Astrocyte of the hippocampus (primary cell): ENCODE measurements at places on chromosomes 4 and X.

DNA sequence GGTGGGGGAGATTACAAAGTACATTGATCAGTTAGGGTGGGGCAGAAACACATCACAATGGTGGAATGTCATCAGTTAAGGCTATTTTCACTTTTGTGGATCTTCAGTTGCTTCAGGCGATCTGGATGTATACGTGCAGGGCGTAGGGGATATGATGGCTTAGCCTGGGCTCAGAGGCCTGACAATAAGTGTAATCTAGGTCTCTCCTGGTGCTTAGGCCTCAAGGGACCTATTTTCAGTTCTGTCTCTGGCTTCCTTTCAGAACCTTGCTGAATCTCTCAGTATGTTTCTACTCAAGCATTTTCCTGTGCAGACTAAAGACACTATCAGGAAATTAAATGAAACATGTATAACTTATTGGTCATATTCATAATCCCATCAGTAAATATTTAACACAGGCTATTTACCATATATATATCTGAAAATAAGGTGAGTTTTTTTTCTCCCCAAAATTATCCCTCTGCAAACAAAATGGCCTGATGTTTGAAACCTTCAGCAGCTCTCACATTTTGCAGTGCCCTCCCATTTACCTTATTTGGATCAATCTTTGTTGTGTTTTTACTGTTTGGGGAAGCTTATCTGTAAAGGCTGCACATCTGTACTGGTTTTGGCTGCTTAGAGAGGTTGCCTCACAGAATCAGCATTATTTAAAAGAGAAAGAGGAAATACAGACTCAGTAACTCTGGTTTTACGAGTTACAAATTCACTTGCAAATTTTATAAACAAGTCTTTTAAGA lies 2.3 kb upstream of the ZCCHC4 start:
- no peak for DNase-seq

DNA sequence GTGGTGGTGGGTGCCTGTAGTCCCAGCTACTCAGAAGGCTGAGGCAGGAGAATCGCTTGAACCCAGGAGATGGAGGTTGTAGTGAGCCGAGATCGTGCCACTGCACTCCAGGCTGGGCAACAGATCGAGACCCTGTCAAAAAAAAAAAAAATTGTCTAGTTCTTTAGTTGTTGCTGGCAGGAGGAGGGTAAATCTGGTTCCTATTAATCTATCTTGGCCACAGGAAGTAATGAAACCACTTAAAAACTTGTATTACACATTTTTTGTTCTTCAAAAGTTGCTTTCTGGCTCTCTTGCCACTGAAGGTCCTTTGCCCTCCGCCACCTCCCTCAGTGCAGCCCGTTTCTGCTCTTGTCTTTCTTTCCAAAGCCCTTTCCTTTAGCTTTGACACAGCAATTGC lies 102.9 kb upstream of the ARSJ start:
- no peak for DNase-seq

- peak; percentile 5 for DNase-seq
Measured at GRCh38 chr4:59728496-59728895, 1471.6 kb upstream of the ADGRL3 start.

GRCh38 chr4:44194365-44194764 lies 254.2 kb downstream of the KCTD8 start:
- no peak for DNase-seq

DNA sequence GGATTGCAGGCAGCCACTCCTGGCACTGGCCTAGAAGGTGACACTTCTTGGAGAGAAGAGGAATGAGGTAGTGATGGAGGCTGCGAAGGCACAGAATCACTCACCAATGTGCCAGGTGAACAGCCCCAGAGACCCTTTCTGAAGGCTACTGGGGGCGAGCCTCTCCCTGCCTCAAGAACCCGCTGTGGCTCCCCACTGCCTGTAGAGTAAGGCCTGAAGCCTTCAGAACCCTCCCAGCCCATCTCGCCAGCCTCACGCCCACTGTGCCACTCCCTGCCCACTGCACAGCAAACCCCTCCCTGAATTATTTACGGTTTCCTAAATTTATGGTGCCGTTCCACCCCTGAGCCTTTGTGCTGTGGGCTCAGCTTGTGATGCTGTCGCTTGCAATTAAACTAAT lies 24.2 kb upstream of the SORCS2 start:
- DNase-seq, result no peak

DNA sequence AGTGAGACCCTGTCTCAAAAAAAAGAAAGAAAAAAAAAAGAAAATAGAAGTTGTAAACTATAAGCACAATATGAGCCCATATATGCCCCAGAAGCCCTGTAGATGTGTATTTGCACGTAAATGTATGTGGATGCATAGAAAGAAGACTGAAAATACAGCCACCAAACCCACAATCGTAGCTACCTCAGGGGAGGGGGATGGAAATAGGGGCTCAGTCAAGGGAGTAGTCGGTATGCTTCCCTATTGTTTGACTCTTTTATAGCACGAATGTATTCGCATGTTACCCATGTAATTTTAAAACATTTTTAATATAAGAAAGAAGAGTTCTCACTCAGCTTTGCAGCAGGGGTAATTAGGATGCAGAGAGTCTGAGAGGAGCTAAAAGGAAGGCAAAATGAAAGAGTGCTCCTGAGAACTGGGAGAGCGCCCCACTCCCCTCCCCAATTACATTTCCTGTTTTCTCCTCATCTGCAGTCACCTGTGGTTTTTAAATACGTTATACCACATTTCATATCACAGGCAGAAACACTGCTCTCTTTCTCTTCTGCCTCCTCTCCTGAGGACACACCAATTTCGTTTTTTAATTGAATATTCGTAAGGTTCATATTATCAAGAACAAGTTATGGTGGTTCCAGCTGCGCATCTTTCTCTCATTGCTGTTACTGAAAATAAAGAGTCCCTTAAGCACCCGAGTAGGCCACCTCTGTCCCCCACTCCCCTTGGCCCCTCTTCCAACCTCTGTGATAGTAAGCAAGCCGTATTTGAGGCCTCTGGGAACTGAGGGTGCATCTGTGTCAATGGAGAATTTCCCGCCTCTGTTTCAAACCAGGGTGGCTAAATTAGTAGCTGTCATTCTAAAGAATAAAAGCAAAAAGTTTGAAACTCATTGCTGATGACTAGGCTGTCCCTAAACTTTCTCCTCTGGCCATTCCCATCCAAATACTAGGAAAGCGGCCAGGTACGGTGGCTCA lies 10.7 kb downstream of the SEPTIN6 start:
- no peak for DNase-seq

- DNase-seq, result peak; percentile 65
Measured at GRCh38 chrX:50691820-50692219, 122.2 kb downstream of the SHROOM4 start.

GRCh38 chr4:13940921-13941320 lies 313.4 kb upstream of the BOD1L1 start:
- no peak for DNase-seq

DNA sequence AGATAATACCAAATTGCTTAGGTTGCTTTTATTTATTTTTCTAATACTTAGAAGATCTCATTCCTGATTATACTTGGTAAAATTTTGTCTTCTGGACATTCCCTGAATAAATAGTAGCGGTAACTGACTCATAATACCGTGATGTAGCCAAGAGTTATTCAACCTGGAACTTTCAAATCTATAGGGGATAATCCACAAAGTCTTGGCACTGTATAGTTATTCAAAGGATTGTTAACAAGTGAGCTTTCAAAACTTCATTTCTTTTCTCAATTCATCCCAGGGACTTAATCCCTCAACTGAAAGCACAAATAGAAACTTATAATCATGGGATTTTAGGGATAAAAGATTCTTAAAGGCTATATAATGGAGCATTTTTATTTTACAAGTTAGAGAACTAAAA lies 1383.3 kb downstream of the FAM133A start:
- DNase-seq, result peak; percentile 17

GRCh38 chr4:20432088-20432487 lies 180.4 kb downstream of the SLIT2 start:
- DNase-seq, result peak; percentile 44

GRCh38 chr4:76856243-76857073 lies 41.5 kb downstream of the SOWAHB start:
- DNase-seq, result peak; percentile 88

DNA sequence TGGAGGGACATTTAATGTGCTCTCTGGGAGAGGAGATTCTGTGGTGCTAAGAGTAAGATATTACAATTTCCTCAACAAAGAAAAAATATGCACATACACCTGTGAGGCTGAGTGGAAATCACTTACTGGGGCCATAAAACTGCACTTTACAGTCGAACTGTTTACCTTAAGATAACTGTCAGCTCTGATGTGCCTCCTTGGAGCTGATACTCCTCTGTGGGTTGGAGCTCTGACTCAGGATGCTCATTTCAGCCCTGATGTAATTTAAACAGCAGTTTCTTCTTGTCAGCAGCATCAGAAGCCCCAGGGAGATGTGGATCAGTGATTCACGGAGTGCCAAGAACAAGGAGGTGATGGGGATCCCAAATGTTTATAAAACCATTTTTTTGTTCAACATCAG lies 241.9 kb upstream of the SFRP2 start:
- DNase-seq, result no peak

DNA sequence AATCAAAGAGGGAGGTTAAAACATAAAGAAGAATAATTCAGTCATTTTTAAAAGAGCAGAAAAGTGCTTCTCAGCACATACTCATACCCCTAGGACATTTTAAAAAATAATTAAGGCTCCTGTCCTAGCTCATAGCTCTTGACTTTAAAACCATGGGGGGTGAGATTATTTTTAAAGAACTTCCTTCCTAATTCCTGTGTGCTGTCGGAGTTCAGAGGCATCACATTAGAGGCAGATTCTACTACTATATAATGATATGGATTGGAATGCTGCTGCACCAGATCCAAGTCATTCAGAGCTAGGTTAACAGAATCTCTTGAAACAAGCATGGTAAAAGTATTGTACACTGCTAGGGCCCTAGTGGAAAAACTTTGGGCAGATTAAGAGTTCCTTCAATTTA lies 456.5 kb upstream of the ADGRL3 start:
- DNase-seq, result no peak

DNA sequence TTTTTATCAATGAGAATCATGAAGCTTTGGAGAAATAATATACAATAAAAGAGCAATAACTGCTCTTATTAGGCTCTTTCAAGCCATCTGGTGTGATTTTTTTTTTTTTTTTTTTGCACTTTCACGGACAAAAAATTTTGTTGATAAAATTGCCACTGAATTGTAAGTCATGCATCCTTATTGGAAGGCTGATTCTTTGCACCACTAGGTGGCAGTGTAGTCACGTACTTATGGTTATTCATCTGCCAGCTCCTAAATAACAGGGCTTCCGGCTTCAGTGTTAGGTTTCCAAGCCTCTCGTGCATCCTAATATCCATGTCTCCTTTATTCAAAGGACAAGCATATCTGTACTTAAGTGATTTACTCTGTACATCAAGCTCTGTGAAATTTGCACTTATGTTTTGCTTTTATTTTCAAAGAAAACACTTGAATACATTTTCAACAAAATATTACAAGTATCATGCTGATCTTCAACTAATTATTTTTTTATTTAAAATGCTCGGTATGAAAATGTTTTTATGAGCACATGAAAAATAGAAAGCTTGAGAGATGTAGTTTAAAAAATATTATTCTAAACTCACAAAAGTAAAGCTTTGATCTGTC lies 1578.3 kb upstream of the TENM3 start:
- DNase-seq, result peak; percentile 91
